Naive thymus-derived CD4-positive, alpha-beta T cell (primary cell): ENCODE measurements at places on chromosomes 6 and 20. TPM values are rescaled to one million over a fixed set of nuclear protein-coding genes. Genes with fewer than 3 reads are reported as not detected.

DNA sequence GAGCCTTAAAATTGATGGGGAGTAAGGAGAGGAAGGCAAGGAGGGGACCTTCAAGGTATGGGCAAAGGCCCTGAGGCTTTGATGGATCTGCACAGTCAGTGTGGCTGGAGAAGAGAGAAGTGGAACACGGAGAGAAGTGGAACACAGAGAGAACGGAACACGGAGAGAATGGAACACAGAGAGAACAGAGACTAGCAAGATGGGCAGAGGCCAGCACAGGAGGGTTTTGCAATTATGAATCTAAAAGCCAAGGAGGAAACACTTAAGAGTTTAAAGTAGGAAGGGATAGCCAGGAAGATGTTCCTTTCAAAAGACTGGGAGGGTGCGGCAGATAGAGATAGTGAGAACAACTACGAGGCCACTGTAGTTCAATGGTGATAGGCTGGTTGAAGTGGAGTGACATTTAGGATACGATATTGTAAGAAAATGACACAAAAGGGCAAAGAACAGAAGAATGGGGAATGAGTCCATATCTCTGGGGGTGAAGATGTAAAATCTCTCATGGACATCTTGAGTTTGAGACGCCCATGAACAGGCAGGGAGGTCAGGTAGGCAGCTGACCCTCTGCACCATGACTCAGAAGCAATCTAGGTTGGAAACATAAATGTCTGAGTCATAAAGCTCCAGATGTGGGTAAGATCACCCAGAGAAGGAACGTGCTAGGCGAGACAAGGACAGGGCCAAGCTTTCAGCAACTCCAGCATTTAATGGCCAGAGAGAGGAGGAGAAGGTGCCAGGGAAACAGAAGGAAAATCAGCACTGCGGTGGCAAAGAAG, 25.4 kb downstream of the ZMYND8 start:
- DNase-seq: no peak

TASP1 gene
- 14.3 TPM for total RNA-seq

DNA sequence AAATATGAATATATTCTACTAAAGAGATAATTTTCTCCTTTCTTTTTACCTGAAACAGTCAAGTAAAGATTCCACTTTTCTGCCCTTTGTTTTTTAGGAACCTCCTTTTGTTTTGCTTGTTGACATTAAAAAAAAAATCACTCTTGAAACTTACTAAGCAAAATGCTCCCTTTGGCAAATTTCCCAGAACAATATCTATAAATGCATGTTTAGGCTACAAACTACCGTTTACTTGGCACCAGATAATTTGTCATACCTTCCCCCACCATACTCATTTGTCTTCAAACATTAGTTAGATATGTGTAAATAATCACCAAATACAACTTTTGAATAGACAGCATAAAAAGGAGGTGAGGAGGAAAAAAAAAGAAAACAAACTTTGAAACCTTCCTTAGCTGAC, 604.7 kb downstream of the RFPL4B start:
- no peak for DNase-seq

DNA sequence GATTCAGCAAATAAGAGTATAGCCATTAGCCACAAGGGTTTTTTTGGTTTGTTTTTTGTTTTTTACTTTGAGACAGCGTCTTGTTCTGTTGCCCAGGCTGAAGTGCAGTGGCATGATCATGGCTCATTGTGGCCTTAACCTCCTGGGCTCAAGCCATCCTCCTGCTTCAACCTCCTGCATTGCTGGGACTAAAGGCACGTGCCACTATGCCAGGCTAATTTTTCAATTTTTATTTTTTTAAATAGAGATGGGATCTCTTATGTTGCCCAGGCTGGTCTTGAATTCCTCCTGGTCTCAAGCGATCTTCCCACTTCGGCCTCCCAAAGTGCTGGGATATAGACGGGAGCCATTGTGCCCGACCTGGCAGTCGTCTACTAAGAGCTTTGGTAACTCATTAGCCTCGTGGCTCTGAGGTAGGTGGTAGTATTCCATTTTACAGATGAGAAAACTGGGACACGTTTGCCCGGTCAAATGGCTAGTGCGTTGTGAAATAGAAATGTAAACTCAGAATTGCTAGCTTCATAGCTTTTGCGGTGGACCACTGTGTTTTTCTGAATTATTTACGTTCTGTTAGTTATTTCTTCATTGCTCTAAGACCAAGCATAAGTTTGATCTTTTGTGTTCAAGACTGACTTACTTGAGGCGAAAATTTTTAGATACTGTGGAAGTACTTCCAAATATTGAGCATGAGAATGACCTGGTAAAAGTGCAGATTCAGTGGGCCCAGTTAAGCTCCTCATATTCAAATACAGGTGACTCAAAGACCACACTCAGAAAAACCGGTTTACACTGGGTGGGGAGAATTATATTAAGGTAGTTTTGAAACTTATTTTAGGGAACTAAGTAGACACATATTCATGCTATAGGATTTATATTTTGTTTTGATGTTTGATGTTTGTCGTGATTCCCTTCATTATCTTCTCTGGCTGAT, 2.1 kb downstream of the PANK2 start:
- DNase-seq: no peak

DNA sequence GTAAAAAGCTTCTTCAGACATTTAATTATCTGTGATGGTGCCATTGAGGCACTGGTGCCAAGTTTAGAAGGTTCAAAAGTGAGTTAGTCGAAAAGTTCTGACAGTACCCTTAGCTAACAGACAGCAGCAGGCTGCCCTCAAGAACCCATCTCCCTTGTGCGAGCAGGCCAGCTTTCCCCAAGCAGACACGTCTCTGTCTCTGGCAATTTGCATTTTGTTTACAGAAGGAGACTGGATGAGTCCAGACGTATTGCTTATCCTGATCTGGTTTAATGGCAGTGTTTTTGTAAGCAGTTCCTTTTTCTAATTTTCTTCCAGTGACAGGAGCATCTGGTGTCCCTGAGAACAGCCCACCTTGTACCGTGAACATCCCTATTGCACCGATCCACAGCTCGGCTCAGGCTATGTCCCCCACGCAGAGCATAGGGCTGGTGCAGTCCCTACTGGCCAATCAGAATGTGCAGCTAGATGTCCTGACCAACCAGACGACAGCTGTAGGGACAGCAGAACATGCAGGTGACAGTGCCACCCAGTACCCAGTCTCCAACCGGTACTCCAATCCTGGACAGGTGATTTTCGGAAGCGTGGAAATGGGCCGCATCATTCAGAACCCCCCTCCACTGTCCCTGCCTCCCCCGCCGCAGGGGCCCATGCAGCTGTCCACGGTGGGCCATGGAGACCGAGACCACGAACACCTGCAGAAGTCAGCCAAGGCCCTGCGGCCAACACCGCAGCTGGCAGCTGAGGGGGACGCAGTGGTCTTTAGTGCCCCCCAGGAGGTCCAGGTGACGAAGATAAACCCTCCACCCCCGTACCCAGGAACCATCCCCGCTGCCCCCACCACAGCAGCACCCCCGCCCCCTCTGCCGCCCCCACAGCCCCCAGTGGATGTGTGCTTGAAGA, 58.3 kb upstream of the TMEM181 start:
- DNase-seq: no peak

DNA sequence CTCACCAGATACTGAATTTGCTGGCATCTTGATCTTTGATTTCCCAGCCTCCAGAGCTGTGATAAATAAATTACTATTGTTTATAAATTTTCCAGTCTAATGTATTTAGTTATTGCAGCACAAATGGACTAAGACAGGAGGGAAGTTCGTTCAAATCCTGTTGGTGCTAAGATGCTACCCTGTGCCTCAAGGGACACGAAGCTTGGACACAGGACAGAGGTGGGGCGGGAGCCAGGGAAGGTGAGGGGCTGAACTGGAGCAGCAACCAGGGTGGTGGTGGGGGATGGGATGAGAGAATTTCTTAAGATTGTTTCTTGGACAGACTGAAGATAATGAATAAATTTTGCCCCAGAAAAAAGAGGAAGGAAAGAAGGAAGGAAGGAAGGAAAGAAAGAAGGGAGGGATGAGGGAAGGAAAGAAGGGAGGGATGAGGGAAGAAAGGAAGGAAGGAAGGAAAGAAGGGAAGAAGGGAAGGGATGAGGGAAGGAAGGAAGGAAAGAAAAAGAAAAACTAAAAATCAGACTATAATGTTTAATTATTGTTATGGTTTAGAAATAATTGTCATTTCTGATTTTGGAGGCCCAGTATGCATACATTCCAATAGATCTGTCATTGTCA, 127.2 kb downstream of the CDC5L start:
- no peak for DNase-seq

DNA sequence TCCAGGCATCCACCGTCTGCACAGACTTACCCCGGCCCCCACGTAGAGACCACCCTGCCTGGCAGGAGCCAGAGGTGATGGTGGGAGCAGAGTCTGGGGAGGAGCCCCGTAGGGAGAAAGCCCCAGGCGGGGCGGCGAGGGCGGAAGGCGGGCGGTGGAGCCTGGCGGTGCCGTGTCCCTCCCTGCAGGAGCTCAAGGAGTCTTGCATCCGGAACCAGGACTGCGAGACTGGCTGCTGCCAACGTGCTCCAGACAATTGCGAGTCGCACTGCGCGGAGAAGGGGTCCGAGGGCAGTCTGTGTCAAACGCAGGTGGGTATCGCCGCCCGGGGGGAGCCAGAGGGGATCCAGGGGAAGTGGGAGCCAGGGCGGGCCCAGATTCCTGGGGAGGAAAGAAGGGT, 6.0 kb downstream of the CLPSL1 start:
- DNase-seq: no peak

E2F1 gene
- 2.4 TPM for total RNA-seq

SRSF12 gene
- total RNA-seq: not detected in 2 replicates

OSER1 gene
- total RNA-seq: 43.0 TPM

SLC17A9 gene
- 12.6 TPM for total RNA-seq

CCN6 gene
- not detected for total RNA-seq

GRCh38 chr6:10404799-10405512, 9.9 kb downstream of the TFAP2A start:
- no peak for DNase-seq

LATS1 gene
- 42.7 and 44.6 TPM in 2 replicates for total RNA-seq

RSPO3 gene
- not detected for total RNA-seq

DNA sequence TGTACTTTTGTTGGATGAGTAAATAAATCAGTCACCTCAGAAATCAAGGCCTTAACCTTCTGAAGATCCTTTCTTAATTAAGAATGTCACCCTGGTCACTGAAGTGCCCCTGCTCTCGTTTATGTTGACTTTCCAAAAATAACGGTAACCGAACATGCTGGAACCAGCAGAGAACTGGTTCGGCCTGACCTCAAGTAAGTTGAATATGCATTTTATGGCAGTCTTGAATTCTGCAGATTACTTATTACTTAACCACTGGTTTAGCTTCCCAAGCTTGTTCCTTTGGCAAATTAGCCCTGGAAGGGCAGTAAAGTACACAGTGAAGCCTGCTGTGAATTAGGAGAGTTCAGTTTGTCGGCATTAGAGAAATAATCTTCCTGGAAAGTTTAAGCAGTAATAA, 12.2 kb downstream of the MAPRE1 start:
- DNase-seq: no peak

TMEM74B gene
- 0.40 TPM for total RNA-seq

TAGAP gene
- 81.6 TPM for total RNA-seq

DNA sequence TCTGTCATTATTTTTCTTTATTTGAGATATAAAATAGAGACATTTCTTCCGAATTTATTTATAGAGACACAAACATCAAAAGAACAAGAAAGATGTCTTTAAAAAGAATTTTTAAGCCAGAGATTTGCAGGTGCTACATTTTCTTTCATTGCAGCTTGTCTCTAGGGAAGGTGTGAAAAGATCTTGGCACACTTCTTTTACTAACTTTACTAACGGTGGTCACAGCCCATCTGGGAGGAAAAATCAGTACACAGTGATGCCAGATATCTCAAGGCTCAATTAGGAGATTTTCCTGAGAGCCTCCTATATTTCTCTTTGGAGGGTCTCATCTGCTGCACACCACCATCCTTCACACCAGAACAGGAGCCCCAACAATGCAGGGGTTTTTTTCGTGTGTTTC, 29.5 kb downstream of the ABRACL start:
- DNase-seq: no peak

DNA sequence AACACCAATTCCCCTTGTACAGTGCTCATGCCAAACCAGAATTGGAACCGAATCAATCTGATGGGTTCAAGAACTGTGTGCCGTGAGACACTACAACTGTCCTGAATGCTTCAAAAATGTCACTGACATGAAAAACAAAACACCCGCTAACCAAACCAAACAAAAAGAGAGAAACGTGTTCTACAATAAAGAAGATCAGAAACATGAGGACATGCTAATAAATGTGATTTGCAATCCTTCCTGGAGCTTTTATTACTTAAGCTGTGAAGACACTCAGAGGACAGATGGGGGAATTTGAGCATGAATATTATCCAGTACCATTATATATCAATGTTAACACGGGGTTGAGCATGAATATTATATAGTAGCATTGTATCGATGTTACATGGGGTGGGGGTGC, 72.2 kb upstream of the NFATC2 start:
- no peak for DNase-seq

SIGLEC1 gene
- total RNA-seq: 0.34 TPM

BPIFB4 gene
- not detected for total RNA-seq

DNA sequence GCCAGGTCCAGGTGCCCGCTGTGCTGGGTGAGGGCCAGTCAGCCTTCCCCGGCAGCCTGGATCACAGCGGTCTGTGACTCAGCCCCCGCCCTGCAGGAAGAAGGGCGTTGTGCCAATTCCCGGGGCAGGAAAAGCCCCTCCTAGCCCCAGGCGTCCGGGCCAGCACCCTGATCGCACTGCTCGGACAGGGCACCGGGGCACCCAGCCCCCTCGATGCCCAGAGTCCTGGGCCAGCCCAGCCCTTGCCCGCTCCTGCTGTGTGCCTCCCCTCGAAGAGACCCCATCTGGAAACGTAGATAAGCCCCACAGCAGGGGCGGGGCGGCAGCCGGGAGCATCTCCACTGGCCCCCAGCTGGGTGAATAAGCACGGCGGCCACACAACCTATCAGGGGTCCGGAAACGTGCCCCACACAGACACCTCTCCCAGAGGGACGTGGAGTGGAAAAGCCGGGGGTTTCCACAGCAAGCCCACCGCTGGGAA, 9.9 kb downstream of the LAMA5 start:
- no peak for DNase-seq

SMLR1 gene
- not detected for total RNA-seq

VSX1 gene
- not detected for total RNA-seq

DNA sequence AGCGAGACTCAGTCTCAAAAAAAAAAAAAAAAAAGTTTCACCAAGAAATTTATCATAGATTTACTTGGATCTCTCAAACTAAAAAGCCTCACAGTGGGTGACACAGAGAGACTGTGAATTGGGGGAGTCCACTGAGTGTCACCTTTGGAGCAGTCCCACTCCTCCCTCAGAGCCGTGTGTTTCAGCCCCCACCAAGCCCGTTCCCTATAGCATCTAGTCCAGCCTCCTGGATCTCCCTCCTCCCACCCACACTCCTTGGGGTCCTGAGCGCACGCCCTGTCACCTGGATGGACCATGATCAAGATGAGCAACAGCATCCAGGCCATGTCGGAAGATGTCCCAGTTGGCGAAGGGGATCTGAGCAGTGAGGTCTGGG, 422 bp downstream of the NCR3 start:
- DNase-seq: no peak

SIRPB1 gene
- total RNA-seq: 14.6 TPM

- no peak for DNase-seq
Measured at GRCh38 chr6:11639376-11640235, 102.1 kb downstream of the TMEM170B start.
